ENCODE measurements at places on chromosomes 4 and X.

DNA sequence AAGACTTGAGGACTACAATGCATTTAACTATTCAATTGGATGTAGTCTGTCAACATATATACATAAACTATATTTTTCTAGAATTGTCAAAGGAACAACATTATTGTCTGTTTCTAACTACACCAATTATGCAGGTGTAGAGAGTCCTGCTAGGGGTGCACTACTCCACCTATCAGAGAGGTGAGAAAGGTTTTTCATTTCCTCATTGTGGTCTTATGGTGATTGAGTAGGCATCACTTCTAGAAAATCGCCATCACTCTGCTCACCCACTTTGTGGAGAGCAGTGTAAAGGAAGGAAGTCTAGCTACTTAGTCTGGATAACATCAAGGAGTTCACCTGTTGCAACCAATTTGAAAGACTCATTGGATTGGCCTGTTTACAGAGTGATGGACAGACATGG lies 4.4 kb upstream of the ADH1C start:
- DNase-seq, result no peak

GRCh38 chr4:180280726-180281297 lies 1962.4 kb upstream of the TENM3 start:
- DNase-seq, result no peak

- no peak for DNase-seq
Measured at GRCh38 chr4:77501851-77502250, 103.8 kb upstream of the CXCL13 start.

GRCh38 chr4:99625369-99625768 lies 32.3 kb downstream of the C4orf54 start:
- no peak for DNase-seq

DNA sequence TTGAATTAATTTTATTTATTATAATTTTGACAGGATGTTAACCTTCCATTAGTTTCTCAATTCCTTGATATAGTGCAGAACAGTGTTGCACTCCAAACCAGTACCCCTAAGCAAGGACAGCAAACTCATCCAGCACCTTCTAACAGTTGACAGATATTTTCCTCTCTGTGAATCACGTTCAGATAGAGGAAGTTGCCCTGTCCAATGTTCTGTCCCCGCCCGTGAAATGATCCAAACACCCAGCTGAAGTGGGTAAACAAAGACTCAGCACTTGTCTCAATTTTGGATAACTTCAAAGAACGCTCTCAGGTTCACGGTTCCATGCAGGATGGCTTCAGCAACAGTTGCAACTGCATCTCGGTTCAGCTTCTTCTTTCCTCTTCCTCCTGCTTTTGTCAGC lies 1240.0 kb upstream of the ADGRL3 start:
- no peak for DNase-seq

- DNase-seq, result peak; percentile 24
Measured at GRCh38 chrX:150635952-150636351, 57.2 kb upstream of the MTMR1 start.

- DNase-seq, result no peak
Measured at GRCh38 chr4:150131581-150132228, 53.5 kb downstream of the DCLK2 start.

DNA sequence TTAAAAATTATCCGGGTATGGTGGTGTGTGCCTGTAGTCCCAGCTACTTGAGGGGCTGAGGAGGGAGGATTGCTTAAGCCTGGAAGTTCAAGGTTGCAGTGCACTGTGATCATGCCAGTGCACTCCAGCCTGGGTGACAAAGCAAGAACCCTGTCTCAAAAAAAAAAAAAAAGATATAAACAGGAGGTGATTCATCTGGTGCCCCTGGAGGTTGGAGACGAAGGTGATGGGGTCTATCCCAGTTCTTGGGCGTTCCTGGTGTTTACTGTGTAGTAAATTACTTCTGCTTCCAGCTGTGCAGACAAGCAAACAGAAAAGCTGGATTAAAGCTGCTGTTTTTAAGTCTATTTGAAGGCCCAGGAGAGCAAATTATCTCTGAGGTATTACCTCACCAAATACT lies 19.9 kb downstream of the GPKOW start:
- DNase-seq, result no peak

DNA sequence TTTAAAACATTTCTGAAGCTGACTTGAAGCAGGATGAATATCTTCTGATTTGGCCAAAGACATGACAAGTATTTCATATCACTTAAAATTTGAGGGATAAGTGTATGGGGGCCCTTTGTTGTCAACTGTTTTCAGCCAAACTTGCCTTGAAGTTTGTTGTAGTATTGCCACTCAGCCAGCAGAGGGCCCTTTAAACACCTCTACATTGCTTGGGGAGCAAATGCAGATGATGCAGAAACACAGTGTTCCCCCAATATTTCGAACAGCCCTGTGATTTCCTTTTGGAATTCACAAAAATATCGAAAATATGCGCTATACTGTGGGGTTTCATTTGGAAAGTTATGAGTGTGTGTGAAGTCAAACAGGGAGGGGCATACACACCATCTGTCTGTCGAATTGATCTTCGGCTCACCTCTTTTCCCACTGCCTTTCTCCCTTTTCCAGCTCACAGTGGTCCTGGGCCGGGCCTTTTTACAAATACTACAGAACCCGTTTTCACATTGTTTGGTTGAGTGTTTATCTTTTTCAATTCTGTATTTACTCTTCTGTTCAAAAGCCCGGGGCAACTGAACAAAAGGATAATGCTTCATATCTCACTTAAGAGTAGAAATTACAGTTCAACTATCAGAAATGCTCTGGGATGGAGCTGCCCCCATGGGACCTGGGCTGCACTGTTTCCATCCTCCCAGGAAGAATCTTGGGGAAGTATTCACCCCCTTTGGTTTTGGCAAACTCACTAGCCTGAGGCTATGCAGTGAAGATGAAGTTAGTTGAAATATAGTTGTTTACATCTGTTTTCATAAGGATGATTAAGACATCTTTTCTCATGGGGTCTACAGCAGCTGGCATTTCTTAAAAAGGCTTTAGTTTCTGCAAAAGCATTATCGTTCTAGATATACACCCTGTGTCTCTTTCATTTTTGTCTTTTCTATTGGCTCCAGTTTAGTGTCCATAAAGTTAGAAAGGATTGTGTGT lies 137.6 kb downstream of the EGF start:
- peak; percentile 14 for DNase-seq

DNA sequence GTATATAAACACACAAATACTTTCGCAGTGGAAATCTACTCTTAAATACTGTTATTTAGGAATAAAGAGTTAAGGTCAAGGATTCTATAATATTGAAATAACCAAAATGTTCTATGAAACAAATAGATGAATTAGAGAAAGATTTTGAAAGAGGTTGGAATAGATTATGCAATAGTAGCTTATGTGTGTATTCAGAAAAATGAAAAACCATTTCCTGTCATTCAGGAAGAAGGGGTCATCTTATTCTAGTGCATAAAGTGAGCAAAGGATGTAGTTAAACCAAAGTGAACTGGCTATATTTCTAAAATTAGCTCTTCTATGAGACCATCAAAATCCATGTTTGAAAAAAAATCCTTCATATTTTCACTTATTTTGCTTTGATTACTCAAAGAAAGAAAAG lies 30.0 kb upstream of the MYOZ2 start:
- no peak for DNase-seq

DNA sequence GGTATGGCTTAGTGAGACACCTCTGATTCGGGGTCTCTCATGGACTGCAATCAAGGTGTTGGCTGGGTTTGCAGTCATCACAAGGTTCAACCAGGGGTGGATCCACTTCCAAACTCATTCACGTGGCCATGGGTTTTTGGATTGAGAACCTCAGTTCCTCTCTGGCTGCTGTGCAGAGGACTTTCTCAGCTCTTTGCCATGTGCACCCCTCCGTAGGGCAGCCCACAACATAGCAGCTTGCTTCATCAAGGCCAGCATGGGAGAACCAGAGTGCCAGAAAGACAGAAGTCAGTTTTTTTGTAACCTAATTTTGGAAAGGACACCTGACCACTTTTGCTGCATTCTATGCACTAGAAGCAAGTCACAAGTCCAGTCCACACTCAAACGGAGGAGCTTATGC lies 154.9 kb downstream of the PJA1 start:
- DNase-seq, result no peak

DNA sequence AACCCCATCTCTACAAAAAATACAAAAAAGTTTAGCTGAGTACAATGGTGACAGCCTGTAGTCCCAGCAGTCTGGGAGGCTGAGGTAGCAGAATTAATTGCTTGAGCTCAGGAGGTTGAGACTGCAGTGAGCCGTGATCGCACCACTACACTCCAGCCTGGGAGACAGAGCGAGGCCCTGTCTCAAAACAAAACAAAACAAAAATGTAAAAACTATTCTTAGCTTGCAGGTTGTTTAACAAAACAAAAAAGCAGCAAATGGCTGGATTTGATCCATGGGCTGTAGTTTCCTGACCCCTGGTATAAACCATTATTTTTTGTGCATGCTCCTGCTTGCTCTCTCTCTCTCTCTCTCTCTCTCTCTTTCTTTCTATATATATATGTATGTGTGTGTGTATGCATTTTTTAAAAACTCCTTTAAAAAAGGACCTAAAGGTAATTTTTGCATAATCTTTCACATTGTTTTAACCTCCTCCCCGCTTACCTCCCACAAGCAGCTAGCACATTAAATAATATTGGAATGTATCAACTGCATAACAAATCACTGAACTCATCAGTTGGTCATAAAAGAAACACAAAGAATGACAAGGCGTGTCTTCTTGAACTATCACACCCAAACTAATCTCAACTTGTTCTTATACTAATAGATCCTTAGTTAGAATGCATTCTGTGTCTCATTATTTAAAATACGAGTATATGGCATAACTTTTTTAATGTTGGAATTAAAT lies 4.8 kb downstream of the AREG start:
- peak; percentile 35 for DNase-seq

GRCh38 chr4:162770761-162771490 lies 395.8 kb downstream of the NAF1 start:
- DNase-seq, result no peak

- no peak for DNase-seq
Measured at GRCh38 chr4:143625632-143626031, 74.8 kb downstream of the FREM3 start.

DNA sequence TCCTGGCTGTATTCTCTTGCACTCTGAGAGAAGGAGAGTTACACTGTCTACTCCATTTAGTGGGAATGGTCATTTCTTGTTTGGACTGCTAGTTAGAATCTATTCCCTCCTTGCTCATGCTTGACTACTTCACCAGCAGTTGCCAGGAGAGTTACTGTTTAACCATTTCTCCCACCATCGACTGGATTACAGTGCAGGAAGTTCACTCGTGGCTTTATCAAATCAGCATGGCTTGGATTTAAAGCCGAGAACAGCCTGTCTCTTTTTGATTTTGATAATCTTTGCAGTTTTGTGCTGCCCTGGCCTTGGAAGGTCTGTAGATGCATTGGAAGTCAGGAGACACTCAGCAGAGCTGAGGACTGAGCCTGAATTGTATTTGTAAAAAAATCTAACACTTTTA lies 3.2 kb downstream of the GBA3 start:
- no peak for DNase-seq

DNA sequence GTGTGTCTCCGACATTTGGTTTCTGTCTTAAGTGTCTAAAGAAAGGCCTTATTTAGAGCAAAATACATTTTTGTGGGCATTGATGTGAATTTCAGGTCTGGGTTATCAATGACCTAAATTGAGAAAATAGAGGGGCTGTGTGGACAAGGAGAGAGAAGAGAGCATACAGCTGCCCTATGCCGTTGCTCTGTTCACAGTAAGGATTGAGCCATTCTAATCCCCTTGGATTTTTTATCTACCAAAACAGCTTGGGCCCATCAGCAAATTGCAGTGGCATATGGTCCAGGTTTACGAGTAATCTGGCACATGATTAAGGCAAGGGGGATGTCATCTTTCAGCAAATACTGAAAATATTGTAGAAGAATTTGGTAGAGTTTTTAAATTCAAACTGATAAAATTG lies 210.2 kb downstream of the ANTXR2 start:
- DNase-seq, result no peak

DNA sequence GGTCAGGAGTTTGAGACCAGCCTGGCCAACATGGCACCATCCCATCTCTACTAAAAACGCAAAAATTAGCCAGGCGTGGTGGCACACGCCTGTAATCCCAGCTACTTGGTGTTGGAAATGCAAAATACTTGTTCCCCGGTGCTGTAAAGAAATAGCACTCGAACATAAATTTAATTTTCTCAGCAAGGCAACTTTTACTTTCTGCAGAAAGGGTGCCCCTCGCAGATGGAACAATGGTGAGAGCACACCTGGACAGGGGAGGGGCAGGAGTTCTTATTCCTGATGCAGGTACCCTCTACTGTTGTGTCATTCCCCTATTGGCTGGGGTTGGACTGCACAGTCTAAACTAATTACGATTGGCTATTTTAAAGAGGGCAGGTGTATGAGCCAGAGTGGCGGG lies 139.7 kb downstream of the FHIP1A start:
- no peak for DNase-seq

GRCh38 chr4:155603360-155603891 lies 63.2 kb upstream of the GUCY1A1 start:
- DNase-seq, result no peak

GRCh38 chr4:108036213-108036612 lies 46.5 kb downstream of the HADH start:
- no peak for DNase-seq

- DNase-seq, result no peak
Measured at GRCh38 chr4:5164221-5164912, 113.1 kb downstream of the STK32B start.

GRCh38 chr4:32988165-32988811 lies 2268.1 kb downstream of the PCDH7 start:
- no peak for DNase-seq

GRCh38 chr4:103197765-103198110 lies 405 bp downstream of the CENPE start:
- DNase-seq, result no peak

- DNase-seq, result no peak
Measured at GRCh38 chr4:77025643-77026321, 50.0 kb downstream of the CCNI start.

DNA sequence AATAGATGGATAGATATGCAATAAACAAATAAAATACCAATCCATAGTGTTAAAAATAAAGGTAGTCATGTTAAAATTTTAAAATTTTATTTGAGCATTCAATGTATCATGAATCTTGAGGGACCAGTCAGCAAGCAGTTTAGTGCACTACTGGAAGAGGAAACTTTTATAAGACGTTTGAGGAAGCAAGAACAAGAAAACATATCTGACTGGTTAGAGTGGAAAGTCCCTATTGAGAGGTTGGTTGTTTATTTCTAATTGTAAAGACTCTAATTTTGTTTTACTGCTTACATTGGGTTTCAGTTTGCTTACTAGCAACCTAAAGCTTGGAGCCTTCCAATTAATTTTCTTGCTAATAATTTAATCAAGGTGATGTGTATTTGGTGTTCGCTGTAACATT lies 786.2 kb downstream of the RAB28 start:
- DNase-seq, result no peak

- no peak for DNase-seq
Measured at GRCh38 chr4:69239557-69240168, 25.1 kb upstream of the UGT2B11 start.
